ENCODE measurements at places on chromosomes 3 and 15.

DNA sequence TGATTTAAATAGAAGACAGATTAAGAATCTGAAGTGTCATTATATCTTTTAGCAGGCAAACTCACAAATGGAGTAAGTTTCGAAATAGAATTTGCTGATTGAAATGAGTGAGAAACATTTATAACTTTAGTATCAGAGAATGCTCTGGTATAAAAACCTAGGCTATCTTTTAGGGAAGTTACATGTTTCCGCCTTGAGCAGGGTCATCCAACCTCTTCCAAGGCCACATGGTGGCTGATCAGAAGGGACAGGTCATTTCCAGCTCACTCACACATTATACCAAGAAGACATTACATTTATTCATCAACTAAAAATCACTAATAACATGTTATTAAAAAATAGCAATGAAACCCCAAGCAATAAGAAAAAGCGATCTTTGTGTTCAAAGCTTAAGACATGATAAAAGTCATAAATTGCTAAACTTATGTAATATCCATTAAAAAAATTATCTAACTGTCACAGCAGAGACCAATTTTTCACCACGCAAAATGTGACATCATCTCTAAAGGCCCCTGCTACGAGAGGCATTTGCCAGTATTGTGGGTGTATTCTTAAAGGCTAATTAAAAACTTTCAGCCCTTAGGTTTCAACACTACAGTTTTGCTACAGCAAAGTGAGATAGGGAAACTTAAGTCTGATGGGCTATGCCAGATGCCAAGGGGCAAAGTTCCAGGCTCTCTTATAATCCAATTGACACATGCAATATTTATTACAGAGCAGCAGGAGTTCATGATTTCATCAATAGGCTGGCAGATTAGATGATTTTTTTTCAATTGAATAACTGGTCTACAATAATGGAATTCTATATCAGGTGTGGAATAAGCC lies 240.4 kb upstream of the TBL1XR1 start:
- no peak for DNase-seq

- no peak for DNase-seq
These were observed 54.5 kb upstream of the TGFBR2 start for GRCh38 chr3:30551927-30552326.

DNA sequence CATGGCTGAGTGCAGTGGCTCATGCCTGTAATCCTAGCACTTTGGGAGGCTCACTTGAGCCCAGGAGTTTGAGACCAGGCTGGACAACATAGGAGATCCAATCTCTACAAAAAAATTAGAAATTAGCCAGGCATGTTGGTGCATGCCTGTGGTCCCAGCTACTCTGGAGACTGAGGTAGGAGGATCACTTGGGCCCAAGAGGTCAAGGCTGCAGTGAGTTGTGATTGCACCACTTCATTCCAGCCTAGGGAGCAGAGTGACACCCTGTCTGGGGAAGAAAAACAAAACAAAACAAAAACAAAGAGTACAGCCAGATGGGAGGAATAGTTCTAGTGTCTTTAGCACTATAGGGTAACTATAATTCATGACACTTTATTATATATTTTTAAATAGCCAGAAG lies 26.2 kb upstream of the COMMD4 start:
- no peak for DNase-seq

DNA sequence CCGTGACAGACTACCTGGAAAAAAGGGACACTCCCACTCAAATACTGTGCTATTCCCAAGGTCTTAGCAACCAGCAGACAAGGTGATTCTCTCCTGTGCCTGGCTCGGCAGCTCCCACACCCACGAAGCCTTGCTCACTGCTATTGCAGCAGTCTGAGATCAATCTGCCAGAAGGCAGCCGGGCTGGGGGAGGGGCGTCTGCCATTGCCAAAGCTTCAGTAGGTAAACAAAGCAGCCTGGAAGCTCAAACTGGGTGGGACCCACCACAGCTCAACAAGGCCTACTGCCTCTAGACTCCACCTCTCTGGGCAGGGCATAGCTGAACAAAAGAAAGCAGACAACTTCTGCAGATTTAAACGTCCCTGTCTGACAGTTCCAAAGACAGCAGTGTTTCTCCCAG lies 128.4 kb upstream of the SETMAR start:
- no peak for DNase-seq

DNA sequence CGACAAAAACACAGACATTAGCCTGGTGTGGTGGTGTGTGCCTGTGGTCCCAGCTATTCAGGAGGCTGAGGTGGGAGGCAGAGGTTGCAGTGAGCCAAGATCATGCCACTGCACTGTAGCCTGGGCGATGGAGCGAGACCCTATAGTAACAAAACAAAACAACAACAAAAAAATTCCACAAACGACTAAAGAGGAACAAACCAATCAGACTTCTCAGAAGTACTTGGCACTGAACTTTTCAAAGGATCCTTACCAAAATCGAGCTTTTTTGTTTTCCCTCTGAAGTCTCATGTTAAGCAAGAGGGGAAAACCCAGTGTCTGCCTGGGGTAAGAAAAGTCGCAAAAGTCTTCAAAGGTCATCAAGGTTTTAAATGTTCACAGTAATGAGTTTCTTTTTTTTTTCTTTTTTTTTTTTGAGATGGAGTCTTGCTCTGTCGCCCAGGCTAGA lies 30.1 kb upstream of the TFRC start:
- no peak for DNase-seq

GRCh38 chr15:58472821-58473581 lies 41.2 kb downstream of the LIPC start:
- peak; percentile 5 for DNase-seq

DNA sequence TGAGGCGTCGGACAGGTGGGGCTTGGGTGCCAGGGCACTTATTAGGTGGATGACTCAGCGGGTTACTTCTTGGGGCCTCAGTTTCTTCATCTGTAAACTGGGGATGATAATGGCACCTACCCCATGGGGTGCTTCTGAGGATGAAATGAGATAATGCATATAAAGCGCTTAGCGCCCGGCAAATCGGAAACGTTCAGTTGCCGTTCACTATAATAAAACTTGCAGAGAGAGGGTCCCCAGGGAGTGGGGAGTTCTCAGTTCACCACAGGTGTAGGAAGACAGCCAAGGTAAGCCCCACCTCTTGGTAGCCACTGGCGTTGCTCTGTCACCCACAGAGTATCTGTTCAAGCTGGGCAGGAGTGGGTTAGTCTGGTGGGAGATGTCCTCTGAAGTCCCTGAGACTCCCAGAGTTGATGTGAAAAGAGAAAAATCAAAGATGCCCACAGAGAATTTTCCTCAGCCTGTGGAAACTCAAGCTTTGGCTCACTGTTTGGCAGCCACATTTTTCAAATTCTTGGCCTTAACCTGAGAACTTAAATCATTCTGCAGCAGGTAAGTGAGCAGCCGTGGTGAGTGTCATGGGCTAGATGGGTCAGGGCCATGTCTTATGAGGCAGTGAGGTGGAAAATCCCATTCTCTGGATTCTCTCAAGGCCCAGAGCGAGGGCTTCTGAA lies 221.5 kb upstream of the BHLHE40 start:
- DNase-seq, result no peak

GRCh38 chr3:70550723-70551319 lies 238.4 kb upstream of the MDFIC2 start:
- DNase-seq, result peak; percentile 52

- no peak for DNase-seq
These were observed 1173.1 kb downstream of the NSUN3 start for GRCh38 chr3:95235916-95236315.
